ENCODE measurements at places on chromosomes 7 and 10.

DNA sequence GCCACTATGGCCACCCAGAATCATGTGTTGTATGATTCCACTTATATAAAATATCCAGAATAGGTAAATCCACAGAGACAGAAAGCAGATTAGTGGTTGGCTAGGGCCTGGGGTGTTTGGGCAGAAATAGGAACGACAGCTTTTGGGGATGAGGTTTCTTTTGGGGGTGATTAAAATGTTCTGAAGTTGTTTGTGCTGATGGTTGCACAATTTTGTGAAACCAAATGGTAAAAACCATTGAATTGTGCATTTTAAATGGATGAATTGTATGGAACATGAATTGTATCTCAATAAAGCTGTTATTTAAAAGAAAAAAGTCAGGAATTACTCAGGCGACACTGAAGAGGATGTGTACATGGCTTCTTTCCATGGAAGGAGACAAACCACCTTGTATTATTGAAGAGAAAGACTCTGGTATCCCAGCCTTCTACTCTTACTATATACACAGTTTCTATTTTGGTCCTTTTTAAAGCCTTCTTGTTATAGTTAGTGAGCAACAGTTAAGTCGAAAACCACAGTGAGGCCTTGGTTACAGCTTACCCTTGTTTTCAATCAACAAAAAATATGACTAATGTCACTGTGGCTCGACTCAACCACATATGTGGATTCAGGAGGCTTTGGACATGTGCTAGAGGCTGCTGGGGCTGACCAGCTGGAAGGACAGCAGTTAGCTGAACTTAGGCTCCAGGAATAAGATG, 57.1 kb upstream of the KMT2E start:
- no peak for DNase-seq

GRCh38 chr10:99347672-99348071, 18.5 kb downstream of the CNNM1 start:
- DNase-seq, result no peak

DNA sequence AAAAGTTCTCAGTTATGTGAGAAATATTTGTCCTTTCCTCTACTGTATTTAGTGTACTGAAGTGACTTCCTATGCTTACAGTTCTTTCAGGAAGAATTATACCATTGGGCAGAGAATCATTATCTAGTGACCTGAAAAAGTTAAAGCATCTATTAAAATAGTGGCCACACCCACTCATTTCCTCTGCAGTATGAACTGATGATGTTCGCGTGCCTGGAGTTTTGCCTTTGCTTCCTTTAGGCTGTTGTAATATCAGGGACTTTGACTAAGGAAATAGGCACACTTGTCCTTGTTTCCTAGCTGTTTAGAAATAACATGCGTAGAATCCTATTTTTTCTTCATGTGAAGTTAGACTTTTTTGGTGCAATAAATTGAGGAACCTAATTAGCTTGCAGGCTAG, 100.7 kb downstream of the ZMYND11 start:
- no peak for DNase-seq

DNA sequence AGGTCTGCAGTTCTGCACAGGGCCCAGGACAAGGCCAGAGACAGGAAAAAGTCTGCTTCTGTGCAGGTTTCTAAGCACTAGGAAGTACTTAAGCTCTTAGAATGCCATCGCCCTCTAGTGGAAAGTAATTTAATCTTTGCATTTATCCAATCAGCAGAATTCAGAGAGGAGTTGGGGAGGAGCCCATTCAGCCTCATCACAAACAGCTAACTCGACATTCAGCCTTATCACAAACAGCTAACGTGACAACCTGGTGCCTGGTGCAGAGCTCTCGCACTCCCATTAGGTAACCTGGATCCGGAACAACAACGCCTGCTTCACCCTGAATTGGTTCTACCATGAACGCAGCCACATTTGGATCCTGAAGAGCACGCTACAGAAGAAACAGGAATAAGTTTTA, 15.2 kb downstream of the OAT start:
- DNase-seq, result peak; percentile 94

GRCh38 chr7:112940314-112940732, 146.3 kb downstream of the GPR85 start:
- no peak for DNase-seq

DNA sequence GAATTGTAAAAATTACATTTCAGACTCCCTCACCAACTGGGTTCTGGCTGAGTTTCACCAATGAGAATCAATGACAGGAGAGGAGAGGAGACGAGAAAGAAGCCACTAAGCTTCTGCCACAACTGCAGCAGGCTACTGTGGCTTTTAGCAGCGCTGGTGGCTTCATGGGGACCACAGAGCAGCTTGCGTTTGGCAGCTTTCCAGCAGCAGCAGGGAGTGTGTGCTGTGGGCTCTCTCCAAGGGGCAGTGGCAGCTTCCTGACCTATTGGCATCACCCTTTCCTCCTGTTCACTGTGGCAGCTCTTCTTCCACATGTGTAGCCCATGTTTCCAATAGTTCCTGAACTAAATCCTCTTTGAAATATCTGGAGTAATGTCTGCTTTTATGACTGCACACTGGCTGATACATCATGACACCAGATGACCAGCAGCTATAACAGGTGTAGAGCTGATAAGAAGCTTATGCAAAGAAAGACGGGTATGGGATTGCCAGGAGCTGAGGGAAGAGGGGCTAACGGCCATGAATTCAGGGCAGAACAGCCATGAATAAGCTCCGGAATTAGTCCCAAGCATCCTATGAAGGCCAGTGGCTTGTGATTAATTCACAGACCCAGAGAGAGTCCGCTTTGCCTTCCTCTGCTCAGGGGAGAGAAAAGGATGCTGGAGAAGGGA, 46.8 kb downstream of the KCNH2 start:
- no peak for DNase-seq

- no peak for DNase-seq
Measured at GRCh38 chr10:97650726-97651125, 10.3 kb downstream of the PI4K2A start.

GRCh38 chr10:88958721-88959120, 6.1 kb upstream of the ACTA2 start:
- DNase-seq, result no peak

DNA sequence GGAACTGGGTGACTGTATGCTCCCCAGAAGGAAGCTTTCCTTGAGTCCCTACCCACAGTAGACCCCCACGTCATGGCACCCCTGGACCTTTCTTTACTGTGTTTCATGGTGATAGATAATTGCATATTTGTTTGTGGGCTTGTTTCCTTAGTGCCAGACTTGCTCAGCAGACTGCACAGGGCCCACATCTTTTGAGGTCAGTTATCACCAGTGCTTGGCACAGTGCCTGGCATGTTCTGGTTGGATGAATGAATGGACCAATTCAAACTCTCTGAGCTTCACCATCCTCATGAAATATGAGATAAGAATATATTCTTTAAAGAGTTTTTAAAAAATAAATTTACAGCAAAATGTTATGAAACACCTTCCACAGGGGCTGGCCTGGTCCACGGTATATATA, 78.4 kb upstream of the EMX2 start:
- DNase-seq, result no peak

DNA sequence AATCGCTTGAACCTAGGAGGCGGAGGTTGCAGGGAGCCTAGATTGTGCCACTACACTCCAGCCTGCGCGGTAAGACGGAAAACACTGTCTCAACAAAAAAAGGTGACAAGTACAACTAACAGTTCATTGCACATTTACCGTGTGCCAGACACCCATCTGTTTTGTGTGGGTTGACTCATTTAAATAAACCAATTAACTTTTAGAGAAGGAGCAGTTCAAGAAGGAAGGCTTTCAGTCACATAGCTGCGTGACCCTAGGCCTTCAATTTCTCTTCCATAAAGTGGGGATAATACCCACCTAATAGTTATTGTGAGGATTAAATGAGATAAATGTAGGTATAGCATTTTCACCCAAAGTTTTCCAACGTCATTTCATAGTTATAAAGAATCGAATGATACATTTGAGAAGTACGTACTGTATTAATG, 52.3 kb upstream of the KDM7A start:
- DNase-seq, result no peak

- DNase-seq, result no peak
Measured at GRCh38 chr10:132169766-132170560, 16.8 kb upstream of the DPYSL4 start.

GRCh38 chr7:69367780-69368179, 230.5 kb upstream of the AUTS2 start:
- DNase-seq, result no peak

DNA sequence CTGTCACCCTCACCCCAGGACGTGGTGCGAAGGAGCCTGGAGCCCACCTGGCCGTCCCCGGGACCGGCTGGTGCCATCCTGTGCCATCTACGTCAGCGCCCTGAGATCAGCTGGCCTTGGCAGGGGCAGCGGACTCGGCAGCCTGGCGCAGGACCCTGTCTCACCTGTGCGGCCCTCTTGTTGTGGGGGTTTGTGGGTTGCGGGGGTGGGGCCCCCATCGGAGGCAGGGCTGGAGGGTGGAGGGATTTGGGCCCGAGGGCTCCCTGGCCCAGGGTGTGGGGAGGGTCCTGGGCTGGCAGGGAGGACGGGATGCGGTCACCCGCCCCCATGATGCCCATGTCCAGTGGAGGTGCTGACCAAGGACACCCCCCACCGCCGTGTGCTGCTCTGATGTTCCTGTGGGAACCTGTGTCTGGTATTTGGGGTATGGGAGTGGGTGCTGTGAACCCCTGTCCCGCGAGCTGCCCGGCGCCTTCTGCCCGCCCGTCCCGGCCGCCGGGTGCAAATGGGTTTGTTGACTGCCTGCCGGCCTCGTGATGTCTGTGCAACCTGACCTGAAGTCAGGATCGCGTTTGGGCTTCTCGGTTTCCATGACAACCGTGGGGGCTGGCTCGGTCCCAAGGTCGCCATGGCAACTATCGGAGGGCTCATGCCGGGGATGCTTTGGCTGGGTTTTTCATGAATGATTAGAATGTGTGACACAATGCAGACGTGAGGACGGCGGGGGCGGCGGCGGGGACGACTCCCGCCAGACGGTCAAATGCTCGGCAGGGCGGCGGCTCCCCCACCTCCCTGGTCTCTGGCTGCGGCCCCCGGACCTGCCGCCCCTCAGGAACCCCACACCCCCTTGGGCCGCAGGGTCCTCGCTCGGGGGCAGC, 7.3 kb downstream of the MAFK start:
- no peak for DNase-seq

- no peak for DNase-seq
Measured at GRCh38 chr7:25028370-25029021, 48.5 kb upstream of the OSBPL3 start.

DNA sequence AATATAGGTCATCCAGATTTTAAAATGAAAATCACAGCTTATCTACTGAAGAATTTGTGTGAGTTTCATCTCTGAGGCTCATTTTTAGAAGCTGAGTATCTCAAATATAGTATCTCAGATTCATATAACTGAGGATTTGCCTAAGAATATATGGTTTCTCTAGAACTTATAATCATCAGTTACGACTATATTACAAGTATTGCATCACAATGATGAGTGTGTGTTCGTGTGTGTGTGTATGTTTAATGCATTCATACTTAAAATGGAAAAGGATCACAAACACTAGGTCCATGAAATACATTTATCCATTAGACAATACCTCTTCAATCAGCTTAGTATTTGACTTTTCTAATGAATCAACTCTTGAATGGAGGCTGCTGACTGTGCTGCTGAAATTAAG, 21.3 kb downstream of the RUFY2 start:
- no peak for DNase-seq

DNA sequence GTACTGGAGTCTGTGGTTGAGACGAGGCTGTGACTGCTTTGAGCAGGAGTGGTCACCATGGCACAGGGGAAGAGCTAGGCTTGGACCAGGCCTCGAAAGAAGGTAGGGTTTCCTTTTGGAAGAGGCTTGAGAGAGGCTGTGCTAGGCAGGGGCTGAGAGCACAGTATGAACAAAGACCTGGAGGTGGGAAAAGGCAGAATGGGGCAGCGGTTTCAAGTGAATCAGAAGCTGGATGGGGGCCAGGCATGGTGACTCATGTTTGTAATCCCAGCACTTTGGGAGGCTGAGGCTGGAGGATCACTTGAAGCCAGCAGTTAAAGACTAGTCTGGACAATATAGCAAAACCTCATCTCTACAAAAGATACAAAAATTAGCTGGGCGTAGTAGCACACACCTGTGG, 65.9 kb downstream of the CLIP2 start:
- no peak for DNase-seq

GRCh38 chr7:158025686-158026600, 561.7 kb downstream of the PTPRN2 start:
- no peak for DNase-seq

GRCh38 chr7:74452748-74453321, 871 bp upstream of the GTF2IRD1 start:
- DNase-seq, result no peak

GRCh38 chr7:138645284-138645683, 55.9 kb downstream of the SVOPL start:
- no peak for DNase-seq

DNA sequence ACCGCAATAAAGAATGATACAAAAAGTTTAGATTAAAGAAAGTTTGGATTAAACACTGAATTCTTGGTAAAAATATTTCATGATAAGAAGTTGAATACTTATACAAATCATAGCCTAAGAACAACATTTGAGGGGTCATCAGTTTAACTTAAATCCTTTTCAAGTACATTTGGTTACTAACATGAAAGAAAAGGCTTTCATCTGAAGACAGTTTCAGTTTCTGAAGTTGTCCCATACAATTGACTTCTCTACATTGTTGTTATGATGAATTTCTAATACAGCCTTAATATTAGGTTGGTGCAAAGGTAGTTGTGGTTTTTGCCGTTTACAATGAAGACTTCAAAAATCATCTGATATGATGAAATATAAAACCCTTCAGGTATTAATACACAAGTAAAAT, 317.5 kb upstream of the MAGI2 start:
- DNase-seq, result no peak

All from OCI-LY7 (cell line).